ENCODE measurements at places on chromosomes 3 and 15. TPM values are rescaled to one million over a fixed set of nuclear protein-coding genes. Genes with fewer than 3 reads are reported as not detected.

DNA sequence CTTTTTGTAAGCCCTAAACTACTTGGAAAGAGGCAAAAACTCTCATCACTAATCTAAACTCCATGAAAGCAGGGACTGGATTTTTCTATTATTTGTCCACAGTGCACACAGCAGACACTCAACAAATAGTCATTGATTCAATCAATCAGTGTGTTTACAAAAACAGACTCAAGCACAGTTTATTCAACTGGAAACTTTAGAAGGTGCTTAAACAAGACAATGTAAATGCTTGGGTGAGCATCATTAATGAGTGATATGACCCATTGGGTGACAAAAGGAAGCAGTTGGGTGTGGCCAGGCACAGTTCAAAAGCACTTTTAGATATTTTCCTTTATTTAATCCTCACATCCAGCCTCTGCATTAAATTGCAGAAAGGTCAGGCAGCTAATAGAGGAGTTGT, 32.0 kb upstream of the PPP4R2 start:
- no peak for DNase-seq
- H3K36me3 ChIP-seq = no peaks in the 10 kb centered on the region
- no peaks in the 10 kb centered on the region for H3K27me3 ChIP-seq
- no peak overlapping the region for H3K27ac ChIP-seq

- H3K4me1 ChIP-seq = no peaks in the 10 kb centered on the region
- DNase-seq = no peak
- H3K27ac ChIP-seq = no peak overlapping the region
- H3K27me3 ChIP-seq = no peaks in the 10 kb centered on the region
- H3K4me3 ChIP-seq = no peak overlapping the region
- no peaks in the 10 kb centered on the region for H3K36me3 ChIP-seq
These were observed 317.8 kb downstream of the SHQ1 start for GRCh38 chr3:72530426-72530825.

DNA sequence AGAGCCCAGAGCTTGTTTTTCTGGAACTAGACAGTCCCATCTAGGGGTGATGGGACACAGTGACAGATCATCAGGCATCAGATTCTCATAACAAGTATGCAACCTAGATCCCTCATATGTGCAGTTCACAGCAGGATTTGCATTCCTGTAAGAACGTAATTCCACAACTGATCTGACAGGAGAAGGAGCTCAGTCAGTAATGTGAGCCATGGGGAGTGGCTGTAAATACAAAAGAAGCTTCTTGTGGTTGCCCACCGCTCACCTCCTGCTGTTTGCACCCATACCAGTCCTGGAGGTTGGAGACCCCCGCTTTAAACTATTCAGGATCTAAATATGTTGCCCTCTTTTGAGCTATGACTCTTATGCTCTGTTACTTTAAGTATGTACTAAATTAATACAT, 167.3 kb downstream of the ALCAM start:
- DNase-seq = no peak
- H3K27ac ChIP-seq = no peak overlapping the region
- no peaks in the 10 kb centered on the region for H3K4me1 ChIP-seq
- H3K36me3 ChIP-seq = no peaks in the 10 kb centered on the region

DNA sequence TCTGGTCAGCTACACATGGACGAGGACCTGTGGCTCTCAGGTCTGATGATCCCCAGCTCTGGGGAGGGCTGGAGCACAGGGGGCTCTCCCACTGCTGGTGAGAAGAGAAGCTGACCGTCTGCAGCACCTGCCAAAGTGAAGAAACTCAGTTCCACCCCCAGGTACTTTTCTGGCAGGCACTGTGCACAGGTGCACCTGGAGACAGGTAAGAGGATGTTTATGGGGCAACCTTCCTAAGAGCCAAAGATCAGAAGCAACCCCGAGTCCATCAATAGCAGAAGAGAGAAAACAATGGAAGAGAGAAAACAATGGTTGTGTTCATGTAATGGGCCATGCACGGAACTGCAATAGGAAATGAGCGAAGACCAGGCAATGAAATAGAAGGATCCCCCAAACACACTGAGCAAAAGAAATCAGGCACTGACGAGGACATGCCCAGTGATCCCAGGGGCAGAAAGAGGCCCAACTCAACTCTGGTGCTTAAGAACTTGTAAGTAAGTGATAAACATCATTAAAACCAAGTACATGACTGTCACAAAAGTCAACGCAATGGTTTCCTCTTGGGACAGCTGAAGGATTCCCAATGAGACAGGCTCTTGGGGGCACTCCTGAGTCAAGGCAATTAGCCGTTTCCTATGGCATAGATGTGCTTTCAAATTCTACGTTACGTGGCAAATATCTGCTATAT, 95.0 kb upstream of the ALDH1A3 start:
- H3K36me3 ChIP-seq = no peaks in the 10 kb centered on the region
- H3K4me1 ChIP-seq = no peaks in the 10 kb centered on the region
- DNase-seq = no peak
- H3K4me3 ChIP-seq = no peak overlapping the region
- H3K27me3 ChIP-seq = no peaks in the 10 kb centered on the region

DNA sequence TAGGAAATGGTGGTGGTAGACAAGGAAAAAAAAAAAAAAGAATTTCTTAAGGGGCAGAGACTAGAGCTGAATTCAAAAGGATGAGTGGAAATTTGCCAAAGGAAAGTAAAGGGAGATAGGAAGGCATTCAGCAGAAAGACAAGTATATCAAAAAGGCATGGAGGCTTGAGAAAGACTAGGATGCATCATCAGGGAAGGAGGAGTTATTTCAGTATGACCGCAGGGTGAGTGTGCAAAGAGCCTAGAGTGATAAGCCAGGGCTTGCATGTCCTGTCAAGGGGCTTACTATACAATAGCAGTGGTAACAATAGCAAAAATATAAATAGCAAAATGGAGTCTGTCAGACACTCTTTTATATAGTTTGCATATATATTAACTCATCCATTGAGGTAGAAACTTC, 112.0 kb downstream of the FRMD4B start:
- H3K27me3 ChIP-seq = no peaks in the 10 kb centered on the region
- H3K4me3 ChIP-seq = no peak overlapping the region
- H3K27ac ChIP-seq = no peak overlapping the region
- no peak for DNase-seq

The C3orf49 gene
- total RNA-seq = not detected

The HRH1 gene
- 16.3 TPM for total RNA-seq

The GPR156 gene
- not detected for total RNA-seq

The CYP19A1 gene
- total RNA-seq = not detected

All from uterus (tissue), 4 donors.